ENCODE measurements at places on chromosomes 5 and 9. TPM values are rescaled to one million over a fixed set of nuclear protein-coding genes. Genes with fewer than 3 reads are reported as not detected.

The TLX3 gene
- not detected for total RNA-seq

The CDK5RAP2 gene
- total RNA-seq, result 77.4 TPM

The SETX gene
- total RNA-seq, result 56.2 TPM

The OBP2B gene
- not detected for total RNA-seq

The TRIM36 gene
- 1.8 TPM for total RNA-seq

The SMIM33 gene
- not detected for total RNA-seq

The TAS2R1 gene
- total RNA-seq, result not detected

The LCN15 gene
- not detected for total RNA-seq

The ADAMTS12 gene
- total RNA-seq, result 17.4 TPM

The C5orf34 gene
- 12.9 TPM for total RNA-seq

The MCTP1 gene
- total RNA-seq, result 24.3 TPM

The SAXO1 gene
- total RNA-seq, result 0.16 TPM

The LIFR gene
- total RNA-seq, result 179 TPM

The F2RL2 gene
- total RNA-seq, result 3.4 TPM

The CDH9 gene
- total RNA-seq, result not detected
